AG20443 (cell line): ENCODE measurements at places on chromosomes 3 and 15.
A peak's percentile ranks its signal among the peaks of the same experiment; 100 is the strongest.

- no peak for DNase-seq
Observed at GRCh38 chr15:67198157-67198754, 56.2 kb downstream of the AAGAB start.

DNA sequence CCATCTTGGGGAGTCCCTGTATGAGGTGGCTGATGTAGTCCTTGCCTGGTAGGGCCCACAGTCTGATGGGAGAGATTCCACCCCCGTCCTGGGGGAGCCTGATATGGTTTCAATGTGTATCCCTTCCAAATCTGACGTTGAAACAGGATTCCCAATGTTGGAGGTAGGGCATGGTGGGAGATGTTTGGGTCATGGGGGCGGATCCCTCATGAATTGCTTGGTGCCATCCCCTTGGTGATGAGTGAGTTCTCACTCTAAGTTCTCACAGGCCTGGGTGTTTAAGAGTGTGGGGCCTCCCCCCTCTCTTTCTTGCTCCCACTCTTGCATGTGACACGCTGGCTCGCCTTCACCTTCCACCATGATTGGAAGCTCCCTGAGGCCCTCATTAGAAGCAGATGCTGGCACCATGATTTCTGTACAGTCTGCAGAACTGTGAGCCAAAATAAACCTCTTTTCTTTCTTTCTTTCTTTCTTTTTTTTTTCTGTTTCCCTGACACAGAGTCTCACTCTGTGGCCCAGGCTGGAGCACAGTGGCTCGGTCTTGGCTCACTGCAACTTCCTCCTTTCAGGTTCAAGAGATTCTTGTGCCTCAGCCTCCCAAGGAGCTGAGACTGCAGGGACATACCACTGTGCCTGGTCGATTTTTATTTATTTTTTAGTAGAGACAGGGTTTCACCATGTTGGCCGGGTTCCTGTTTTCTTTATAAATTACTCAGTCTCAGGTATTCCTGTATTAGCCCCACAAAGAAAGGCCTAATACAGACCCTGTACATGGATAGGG is 28.6 kb downstream of the ITGA11 start:
- DNase-seq = no peak

DNA sequence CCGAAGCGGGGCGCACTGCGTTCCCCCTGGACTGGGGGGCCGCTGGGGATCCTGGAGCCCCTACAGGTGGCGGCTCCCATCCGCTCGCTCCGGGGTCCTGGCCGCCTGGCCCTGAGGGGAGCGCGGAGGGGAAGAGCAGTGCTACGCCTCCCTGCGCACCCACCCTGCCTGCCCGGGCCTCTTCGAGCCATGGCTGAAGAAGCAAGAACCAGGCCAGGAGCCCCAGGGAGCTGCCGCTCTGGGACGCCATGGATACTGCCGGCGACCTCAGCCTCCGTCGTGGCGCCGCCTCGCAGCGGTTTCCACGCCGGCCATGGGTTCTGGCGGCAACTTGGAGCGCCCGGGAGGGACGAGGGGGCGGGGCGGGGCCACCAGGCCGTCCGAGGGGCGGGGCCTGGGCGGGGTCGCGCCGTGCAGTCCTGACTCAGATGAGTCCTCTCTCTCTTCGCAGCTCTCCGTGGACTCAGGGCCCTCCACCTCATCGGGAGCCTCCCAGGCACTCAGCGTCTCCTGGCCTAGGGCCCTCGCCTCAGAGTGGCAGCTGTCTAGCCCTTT is 50.9 kb downstream of the MYL3 start:
- peak; percentile 90 for DNase-seq

- DNase-seq = no peak
Observed at GRCh38 chr15:51558411-51558810, 64.2 kb downstream of the DMXL2 start.

DNA sequence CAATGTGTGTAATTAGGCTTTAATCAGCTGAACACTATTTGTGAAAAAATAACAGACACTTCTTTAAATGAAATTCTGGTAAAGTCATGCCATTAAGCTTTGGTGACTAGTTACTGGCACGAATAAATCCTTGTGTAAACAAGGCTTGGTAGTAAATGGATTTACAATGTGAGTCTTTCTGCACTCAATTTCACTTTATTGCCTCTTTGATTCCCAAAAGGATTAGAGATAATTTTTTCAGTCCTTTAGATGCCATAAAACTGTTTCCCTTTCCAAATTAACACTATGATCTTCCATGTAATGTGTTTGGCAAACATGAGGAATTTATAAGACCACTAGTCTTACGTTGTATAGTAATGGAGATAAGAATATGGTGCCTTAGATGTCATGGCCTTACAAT is 339.5 kb upstream of the DNAJC19 start:
- no peak for DNase-seq

GRCh38 chr15:74302821-74303359 is 64.6 kb downstream of the CYP11A1 start:
- peak; percentile 72 for DNase-seq

DNA sequence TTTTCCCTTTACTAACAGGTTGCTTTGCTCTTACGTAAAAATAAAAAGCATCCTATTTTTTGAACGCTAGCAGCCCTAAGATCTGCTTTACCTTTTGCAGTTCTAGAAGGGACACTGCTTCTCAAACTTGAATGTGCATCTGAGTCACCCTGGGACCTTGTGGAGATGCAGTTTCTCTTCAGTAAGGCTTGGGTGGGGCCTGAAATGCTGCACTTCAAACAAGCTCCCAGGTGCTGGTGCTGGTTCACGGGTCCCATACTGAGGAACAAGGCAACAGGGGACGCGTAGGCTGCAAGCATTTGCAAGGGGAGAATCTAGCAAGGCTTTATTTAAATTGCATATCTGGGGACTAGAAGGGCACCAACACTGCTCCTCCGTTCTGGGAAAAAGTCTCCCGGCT is 30.0 kb downstream of the MB21D2 start:
- DNase-seq = no peak

GRCh38 chr15:40762919-40763800 is 708 bp upstream of the GCHFR start:
- no peak for DNase-seq

DNA sequence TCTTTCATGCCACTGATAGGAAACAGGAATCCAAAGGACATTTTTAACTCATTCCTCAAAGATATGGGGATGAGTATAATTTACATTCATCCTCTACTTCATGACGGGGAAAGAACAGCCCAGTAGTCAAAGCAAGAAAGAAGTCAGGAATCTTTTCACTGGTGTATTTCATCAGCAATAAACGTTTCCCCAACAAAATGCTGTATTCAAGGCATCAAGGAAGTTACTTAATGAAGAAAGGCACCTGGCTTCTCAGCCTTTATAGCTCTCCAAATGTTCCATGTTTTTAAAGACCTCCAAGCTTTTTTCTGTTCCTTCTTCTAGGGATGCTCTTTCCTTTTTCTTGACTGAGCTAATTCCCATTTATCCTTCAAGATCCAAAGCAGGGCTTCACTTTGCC is 221.5 kb upstream of the ICE2 start:
- DNase-seq = no peak

DNA sequence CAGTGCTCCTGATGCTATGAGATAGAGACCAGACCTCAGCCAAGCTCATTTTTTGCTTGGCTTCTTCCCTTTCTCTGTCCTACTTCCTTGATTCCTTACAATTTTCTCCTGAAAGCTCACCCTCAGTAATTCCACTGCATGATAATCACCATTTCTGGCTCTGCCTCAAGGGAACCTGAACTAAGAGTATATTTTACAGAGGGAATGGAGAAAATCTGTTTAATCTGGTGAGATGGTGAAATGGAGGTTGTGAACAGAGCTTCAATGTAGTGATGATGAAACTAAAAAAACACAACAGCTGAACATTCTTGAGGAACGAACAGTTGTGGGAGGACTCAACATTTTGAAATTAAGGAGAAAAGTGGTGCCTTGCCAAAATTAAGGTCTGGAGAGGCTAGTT is 16.3 kb downstream of the HHLA2 start:
- peak; percentile 33 for DNase-seq

DNA sequence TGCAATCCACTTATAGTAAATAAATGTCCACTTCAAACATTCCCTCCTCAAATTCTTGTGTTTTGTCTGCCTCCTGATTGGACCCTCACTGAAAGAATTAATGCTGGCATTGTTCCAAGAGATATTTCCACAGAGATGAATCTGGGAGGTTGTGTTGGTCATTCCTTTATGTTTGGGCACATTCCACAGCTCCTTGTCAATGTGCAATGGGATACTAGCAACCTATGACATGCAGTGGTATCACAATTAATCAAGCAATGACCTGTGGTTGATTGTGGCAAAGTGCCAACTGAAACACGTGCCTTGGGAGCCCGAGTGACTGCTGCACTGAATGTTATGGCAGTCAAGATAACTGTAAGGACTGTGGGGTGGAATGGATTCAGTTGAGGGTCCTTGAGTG is 55.0 kb upstream of the SNRPN start:
- DNase-seq = no peak

- peak; percentile 69 for DNase-seq
Observed at GRCh38 chr15:60374628-60375081, 23.1 kb downstream of the ANXA2 start.
